ENCODE measurements at places on chromosomes 5 and 9.

- no peak for DNase-seq
Observed at GRCh38 chr9:38243993-38244392, 148.5 kb upstream of the ALDH1B1 start.

GRCh38 chr9:134388289-134388808 lies 62.1 kb downstream of the RXRA start:
- DNase-seq = no peak

- peak; percentile 42 for DNase-seq
Observed at GRCh38 chr5:134873987-134874830, at the start of gene TXNDC15. Gene TXNDC15, plus strand, starts transcription at chr5:134874371. Its CDS starts 57 bp downstream, at chr5:134874428.

- no peak for DNase-seq
Observed at GRCh38 chr5:156444753-156445291, 117.9 kb downstream of the SGCD start.

DNA sequence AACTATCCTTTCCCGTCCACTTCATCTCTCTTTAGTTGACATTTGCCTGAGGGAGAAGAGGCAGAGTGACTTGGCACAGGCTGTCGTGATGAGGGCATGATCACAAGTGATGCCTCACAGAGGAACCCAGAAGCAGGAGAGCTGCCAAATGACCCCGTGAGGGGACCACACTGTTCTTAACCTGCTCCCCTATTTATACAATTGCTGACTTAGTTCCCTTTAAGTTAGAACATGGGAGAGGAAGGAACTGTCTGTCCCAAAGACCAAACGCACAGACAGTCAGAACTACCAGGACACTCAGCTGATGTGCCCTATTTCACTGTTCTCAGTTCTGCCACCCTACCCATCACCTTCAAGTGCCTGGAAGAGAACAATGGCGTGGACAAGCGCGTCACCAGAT lies 73.7 kb downstream of the SLC1A3 start:
- DNase-seq = no peak

- no peak for DNase-seq
Observed at GRCh38 chr9:100401042-100401441, 25.9 kb upstream of the MSANTD3 start.

All from DMS79 (cell line).